ENCODE measurements at places on chromosomes 7 and 10.

GRCh38 chr7:129110258-129110981 is 34.1 kb upstream of the TSPAN33 start:
- no peak for DNase-seq

GRCh38 chr10:84140036-84140379 is 699 bp downstream of the GHITM start:
- DNase-seq: peak; percentile 35

GRCh38 chr10:61594430-61594829 is 68.3 kb upstream of the CABCOCO1 start:
- no peak for DNase-seq

GRCh38 chr10:11757454-11757820 is 15.3 kb downstream of the ECHDC3 start:
- no peak for DNase-seq
